ENCODE measurements at places on chromosomes 16 and 17.

DNA sequence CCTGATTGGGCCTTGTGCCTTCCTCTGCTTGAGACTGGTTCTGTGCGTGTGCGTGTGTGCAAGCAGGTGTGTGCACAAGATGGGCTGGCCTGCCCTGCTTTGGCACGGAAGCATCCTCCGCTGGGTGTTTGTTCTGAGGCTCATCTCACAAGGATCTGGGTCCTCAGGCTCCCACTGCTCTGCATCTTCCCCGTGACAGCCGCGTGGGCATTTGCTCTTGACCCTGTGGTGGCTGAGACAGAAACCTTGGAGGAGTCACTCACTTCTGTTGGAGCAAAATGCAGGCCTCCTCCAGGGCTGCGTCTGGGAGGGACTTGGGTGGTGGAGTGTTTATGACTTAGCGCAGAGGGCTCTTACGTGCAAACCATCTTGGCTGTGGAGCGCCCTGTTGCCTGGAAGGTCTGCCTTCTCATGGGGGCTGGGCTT is 119.2 kb downstream of the RPTOR start:
- no peak for DNase-seq

GRCh38 chr17:76566988-76567431 is 18.6 kb downstream of the ST6GALNAC2 start:
- DNase-seq, result no peak

- DNase-seq, result peak; percentile 58
These were observed 20.0 kb downstream of the MTHFSD start for GRCh38 chr16:86534779-86535615.

- no peak for DNase-seq
These were observed 98.9 kb downstream of the SDK2 start for GRCh38 chr17:73545109-73546032.

DNA sequence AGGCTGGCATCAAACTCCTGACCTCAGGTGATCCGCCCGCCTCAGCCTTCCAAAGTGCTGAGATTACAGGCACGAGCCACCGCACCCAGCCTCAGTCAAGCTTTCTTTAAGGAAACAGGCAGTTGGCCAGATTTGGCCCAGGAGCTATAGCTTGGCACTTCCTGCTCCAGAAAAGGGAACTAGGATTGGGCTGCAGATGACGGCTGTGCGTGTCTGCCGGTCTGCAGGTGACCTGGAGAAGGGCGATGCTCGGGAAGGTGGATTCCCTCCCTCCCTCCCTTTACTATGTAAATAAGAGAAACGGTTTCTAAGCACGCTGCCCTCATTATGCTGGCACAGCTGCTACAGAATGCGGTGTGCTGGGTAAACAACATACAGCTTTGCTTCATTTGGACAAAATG is 215.9 kb downstream of the RPTOR start:
- DNase-seq, result no peak

GRCh38 chr17:32342603-32343325 is 791 bp upstream of the C17orf75 start:
- no peak for DNase-seq

DNA sequence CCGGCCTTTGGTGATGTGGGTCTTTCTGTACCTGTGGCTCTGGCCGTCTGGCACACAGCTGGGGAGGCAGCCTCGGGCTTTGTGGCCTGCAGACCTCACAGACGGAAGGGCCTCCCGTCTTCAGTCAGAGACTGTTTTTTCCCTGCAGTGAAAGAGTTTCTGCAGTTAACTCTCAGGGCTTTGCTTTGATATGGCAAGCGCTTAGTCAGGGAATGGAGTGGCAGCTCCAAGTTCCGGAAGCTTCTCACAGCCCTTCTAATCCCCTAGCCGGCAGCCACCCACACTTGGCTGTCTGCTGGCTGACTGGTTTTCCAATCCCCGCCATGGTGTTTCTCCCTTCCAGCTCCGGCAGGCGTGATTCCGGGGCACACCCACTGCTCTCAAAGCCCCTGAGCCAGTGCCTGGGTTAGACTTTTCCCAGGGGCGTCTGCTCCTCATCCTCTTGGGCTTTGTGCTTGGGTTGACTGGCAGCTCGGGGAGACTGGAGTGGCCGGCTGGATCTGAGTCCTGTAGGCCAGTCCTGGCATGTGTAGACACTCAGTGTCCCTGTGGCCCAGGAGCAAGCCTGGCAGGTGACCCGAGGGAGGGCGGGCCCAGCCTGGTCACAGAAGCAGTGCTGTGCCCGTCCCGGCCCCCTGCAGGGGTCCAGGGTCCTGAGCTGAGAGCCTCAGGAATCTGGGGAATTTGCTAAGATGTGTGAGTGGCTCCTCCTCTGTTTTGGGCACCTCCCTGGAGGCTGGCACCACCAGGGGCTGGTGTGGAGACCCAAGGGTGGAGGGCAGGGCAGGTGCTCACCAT is 29.9 kb downstream of the BAIAP2 start:
- no peak for DNase-seq

DNA sequence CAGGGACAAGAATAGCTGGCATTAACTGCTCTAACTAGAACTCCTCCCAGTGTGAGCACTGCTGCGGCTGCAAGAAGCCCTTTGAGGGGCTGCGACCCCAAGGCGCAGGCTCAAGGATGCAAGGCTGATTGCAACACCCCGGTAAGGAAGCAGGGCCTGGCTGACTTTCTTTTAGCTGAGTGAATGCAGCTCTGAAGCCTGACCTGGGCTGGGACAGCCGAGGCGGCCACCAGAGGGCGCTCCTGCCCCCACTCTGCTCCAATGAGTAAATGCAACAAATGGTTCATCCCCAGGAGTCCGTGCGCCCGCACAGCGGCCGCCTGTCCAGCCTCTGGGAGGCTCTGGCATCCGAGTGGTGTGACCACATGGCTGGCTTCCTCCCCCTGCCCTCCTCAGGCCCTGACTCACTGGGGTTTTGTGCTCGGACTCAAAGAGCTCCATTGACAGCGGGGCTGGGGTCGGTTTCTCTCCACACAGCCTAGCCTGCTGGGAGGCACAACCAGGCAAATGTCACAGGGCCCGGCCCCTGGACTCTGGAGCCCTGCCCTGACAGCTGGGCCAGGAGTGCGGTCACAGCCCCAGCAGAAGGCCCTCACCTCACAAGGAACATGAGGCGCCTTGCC is at the start of gene SMIM5:
Gene SMIM5 (plus strand): TSS at position 572 of the 623 bp plus-strand sequence. CDS start 6,768 bp downstream, outside the sequence.
- DNase-seq, result peak; percentile 98

GRCh38 chr17:78953356-78954350 is 26.1 kb downstream of the LGALS3BP start:
- DNase-seq, result no peak

DNA sequence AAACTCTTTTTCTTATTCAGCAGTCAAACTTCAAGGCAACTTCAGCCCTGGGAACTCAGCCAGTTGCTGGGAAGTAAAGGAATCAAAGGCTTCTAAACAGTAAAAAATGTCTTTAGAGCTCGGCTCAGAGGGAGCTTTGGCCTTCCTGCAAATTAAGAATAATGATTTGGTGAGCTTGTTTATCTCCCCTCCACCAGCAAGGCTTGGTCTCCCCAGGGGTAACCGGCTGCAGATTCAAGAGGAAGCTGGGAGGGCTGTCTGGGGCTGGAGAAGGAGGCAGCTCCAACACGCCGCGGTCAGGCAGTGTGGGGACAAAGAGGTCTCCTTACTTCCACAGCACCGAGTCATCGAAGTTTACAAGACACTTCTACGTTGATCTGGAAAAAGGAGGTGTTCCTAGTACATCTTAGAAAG is 17.7 kb upstream of the DOC2B start:
- no peak for DNase-seq

GRCh38 chr17:49504369-49504768 is 9.3 kb downstream of the NGFR start:
- DNase-seq, result no peak

- no peak for DNase-seq
These were observed 130.5 kb downstream of the NPIPB5 start for GRCh38 chr16:22641131-22641628.

- no peak for DNase-seq
These were observed 135.2 kb upstream of the HS3ST3A1 start for GRCh38 chr17:13736916-13737315.

DNA sequence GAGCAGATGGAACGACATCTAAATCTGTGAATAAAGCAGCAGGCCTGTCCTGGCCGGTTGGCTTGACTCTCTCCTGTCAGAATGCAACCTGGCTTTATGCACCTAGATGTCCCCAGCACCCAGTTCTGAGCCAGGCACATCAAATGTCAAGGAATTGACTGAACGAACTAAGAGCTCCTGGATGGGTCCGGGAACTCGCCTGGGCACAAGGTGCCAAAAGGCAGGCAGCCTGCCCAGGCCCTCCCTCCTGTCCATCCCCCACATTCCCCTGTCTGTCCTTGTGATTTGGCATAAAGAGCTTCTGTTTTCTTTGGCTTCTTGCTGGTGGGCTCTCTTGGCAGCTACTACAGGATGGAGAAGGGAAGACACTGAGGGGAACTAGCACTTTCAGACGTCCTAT is 4.1 kb upstream of the RSAD1 start:
- DNase-seq, result no peak

- no peak for DNase-seq
These were observed 7.5 kb downstream of the NME3 start for GRCh38 chr16:1763521-1764511.

DNA sequence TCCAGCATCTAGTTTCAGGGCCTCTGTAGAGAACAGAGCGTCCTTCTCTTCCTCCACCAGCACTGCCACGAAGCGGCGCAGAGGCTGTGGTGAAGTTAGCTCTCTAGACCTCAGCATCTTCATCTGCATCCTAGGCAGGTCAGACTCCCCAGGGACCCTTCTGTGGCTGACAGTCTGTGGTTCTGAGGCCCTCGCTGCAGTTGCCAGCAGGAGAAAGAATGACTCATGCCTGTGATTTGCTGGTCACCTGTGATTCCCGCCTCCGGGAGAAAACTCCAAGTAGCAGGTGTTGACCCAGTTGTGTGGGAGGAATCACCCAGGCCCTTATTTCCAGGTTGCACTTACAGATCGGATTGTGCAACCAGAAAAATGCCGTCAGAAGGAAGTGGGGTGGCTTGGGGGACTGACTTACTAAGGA is 117.3 kb upstream of the CACNG5 start:
- no peak for DNase-seq

DNA sequence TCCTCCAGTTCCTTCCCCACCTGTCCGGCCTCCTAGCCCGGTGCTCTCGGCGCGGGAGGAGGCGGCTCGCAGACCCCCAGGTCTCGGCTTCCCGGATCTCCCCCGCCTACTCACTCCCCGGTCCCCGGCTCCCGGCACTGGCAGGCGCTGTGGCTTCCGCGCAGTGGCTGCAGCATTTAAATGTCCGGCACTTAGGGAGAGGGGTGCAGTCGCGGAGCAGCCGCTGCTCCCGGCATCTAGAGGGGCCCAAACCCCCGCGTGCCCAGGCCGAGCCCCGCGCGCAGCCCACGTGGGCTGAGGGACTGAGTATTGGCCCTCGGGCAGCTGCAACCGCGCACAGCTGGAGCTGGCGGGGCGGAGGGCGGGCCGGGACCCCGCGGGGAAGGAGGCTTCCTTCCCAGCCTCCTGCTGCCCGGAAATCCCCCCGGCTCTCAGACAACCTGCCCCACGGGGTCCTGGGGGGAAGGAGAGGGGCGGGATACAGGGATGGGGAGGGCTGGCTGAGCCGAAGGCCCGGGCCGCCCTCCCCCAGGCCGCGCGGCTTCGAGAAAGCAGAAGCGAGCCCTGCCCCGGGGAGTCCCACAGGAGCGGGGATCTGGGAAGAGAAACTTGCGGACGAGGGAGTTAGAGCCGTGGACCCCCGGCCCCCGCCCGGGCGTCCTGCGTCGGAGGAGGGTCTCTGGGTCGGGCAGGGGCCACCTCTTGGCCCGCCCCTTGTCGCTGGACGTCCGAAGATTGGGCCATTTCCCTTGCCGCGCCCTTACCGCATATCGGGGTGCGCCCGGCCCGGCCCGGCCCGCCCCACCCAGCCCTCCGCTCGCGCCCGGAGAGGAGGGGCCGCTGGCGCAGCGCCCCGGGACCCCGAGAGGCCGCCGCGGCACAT is at the start of gene MMP25:
Gene MMP25 (plus strand): TSS at position 804 of the 883 bp plus-strand sequence. CDS start 357 bp downstream, outside the sequence.
- no peak for DNase-seq

GRCh38 chr16:85210423-85211169 is 98.3 kb upstream of the CIBAR2 start:
- DNase-seq, result no peak

- DNase-seq, result no peak
These were observed 1.8 kb downstream of the MGRN1 start for GRCh38 chr16:4626396-4626795.

DNA sequence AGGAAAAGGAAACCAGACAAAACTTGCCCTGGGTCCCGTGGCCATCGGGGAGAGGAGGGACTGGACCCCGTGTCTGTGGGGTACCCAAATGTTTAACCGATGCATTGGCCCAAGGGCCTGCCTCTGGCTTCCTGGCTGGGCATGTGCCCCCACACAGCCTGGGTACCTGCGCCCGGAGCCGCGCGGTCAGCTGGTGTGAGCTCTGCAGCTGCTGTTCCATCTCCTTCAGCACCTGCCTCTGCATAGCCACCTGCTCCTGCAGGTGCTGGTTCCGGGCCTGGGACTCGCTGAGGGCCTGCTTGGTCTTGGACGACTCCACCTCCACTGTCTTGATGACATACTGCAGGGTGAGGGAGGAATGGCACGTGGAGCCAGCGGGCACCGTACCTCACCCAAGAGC is 31.9 kb downstream of the KIFC3 start:
- DNase-seq, result no peak

DNA sequence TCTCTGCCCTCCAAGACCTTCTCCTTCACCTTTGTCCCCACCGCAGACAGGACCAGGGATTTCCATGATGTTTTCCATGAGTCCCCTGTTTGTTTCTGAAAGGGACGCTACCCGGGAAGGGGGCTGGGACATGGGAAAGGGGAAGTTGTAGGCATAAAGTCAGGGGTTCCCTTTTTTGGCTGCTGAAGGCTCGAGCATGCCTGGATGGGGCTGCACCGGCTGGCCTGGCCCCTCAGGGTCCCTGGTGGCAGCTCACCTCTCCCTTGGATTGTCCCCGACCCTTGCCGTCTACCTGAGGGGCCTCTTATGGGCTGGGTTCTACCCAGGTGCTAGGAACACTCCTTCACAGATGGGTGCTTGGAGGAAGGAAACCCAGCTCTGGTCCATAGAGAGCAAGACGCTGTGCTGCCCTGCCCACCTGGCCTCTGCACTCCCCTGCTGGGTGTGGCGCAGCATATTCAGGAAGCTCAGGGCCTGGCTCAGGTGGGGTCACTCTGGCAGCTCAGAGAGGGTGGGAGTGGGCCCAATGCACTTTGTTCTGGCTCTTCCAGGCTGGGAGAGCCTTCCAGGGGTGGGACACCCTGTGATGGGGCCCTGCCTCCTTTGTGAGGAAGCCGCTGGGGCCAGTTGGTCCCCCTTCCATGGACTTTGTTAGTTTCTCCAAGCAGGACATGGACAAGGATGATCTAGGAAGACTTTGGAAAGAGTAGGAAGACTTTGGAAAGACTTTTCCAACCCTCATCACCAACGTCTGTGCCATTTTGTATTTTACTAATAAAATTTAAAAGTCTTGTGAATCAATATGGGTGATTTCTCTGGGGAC is 12.2 kb downstream of the CX3CL1 start:
- no peak for DNase-seq

Measured in putamen (tissue), 1 donor.